ENCODE measurements at places on chromosomes 7 and 10. TPM values are rescaled to one million over a fixed set of nuclear protein-coding genes. Genes with fewer than 3 reads are reported as not detected.

GHRHR gene
- not detected for total RNA-seq

EN2 gene
- total RNA-seq: not detected

SLC18A2 gene
- total RNA-seq: under 0.01 TPM

THNSL1 gene
- 6.1 TPM for total RNA-seq
